ENCODE measurements at places on chromosomes 4 and X.

DNA sequence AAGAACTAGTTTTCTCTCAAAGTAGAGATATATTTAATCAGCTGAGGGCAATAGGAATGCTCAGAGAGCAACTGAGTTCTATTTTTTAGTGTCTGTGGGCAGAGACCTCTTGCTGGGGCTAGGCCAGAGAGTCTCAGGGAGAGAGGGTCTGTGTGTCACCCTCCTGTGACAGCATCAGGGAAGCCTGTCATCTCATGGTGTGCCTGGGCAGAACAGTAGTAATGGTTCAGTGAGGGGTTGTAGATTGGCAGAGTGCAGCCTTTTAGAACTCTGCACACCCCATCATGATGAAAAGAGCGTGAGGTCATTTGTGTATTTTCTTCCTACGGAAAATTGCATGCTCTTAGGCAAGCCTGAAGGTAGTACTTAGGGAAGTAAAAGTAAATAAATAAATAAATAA is 1396.5 kb upstream of the AGA start:
- DNase-seq: no peak

GRCh38 chr4:81060587-81061343 is 30.3 kb downstream of the BMP3 start:
- DNase-seq: no peak

DNA sequence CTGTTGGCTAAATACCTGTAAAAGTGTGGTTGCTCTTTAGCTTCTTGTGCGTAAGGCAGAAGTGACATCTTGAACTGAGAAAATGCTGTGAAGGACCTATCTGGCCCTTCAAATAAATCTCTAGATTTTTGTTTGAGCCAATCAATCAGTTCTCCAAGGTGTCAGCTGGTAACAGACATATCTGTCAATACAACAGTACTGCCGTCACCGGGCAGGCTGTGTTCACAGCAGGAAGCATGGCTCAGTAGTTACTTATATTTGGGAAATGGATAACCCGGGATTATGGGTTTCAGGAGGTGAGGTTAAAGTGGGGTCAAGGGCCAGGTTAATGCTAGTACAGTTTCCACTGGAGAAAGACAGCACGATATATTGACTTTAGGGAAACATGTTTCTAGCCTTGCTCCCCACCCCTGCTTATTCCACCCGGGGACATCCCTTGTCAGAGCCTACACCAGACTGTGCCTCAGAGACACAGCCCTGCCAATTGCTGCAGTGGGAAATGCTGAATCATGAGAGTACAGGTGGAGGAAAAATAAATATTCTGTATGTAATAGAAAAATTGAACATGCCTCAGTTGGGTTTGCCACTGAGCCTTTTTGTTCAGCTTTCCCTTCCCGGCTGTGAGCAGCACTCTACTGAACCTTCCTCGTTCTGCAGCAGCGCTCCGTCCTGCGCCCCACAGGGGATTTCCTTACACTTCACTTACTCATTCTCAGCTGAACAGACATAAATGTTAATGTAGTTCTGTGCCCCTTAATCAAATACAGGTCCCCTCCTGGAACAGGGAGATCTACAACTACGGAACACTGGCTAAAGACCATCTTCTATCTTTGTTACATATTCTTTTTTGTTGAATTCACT is 121.1 kb downstream of the MGST2 start:
- DNase-seq: no peak

- no peak for DNase-seq
Measured at GRCh38 chr4:108087293-108087967, 81.3 kb downstream of the LEF1 start.

GRCh38 chrX:149568701-149569296 is 18.5 kb downstream of the MAGEA9B start:
- no peak for DNase-seq

DNA sequence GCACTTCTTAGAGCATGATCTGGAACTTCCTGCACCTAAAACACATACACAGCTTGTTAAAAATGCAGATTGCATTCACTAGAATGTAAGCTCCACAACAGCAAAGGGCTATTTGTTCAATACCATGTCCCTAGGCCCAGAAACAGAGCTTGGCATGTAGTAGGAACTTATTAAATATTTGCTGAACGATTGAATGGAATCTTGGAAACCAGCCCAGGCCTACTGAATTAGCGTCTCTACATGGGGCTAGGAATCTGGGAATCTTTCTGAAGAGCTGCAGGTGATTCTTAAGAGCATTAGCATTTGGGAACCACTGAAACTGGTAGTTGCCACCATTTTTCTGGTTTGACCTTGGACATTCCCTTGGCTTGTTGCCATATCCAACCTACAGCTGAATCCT is 234.1 kb downstream of the STIM2 start:
- DNase-seq: no peak

GRCh38 chrX:36961590-36961989 is 46.6 kb upstream of the FAM47C start:
- no peak for DNase-seq

DNA sequence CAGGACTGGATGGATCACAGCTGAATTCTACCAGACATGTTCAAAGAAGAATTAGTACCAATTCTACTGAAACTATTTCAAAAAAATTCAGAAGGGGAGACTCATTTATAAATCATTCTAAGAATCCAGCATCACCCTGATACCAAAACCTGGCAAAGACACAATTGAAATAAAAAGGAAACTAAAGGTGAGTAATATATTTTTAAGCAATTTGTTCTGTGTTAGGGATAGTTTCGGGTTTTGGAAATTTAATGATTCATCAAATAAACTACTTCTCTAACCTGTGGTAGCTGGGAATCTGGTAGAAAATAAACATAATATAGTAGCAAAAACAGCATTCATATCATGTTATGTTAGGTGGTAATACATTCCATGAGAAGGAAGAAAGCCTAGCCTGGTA is 662.2 kb upstream of the BOD1L1 start:
- no peak for DNase-seq

GRCh38 chr4:6752486-6752829 is 30.1 kb upstream of the KIAA0232 start:
- no peak for DNase-seq

DNA sequence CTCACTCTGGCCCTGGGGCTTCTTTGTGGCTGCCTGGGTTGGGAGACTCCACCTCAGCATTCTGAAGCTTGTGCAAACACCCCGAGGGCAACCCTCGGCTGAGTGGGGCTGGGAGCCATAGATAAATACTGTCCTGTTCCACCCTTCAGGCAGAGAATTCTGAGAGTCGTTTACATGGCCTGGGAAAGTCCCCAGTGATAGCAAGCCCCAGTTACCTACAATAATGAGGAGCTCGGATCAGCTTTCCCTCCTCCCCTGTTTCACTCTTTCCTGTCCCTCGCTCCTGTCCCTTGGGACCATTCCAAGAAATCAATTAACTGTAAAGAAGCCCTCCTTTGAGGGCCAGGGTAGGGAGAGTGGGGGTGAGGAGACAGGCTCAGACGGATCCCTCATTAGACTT is 31.6 kb upstream of the DDX3X start:
- no peak for DNase-seq

GRCh38 chrX:71057848-71058530 is 10.1 kb downstream of the SNX12 start:
- no peak for DNase-seq

DNA sequence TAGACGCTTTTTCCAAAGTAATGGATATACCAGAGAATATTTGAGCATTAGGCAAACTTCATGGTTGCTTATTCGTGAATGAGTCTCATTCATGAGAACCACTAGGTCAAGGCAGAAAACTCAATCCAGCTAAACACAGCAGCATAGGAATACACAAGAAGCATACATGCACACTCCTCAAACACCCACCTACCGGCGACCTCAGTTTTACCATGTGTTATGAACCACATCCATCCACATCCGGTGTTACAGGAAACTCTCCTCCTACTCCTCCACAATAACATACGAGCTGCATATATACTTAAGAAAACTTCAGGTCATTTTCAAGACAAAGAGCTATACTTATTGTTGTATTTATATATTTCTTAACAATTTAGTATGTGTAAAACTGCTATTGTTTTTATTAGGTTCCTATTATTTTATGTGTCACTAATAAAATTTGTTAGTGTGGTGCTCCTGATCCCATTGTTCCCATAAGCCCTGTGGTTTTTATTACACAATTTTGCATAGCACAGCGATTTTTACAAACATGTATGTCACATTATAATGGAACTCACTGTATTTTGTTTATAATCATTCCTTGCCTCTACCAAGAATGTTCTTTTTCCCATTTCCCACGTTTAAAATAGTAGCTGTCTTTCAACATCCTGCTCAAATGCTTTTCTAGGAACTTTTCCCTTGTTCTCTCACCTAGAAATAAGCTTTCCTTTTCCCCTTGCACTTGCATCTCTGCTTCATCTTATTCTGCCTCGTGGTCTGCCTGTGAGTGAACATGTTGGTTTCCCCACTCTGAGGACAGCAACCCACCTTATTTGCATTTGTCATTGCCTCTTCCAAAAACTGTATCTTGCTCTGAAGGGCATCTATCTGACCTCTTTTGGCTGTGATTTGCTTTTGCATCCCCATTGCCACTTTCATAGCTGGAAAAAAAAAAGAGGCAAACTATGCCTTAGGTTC is 48.3 kb downstream of the STBD1 start:
- no peak for DNase-seq

DNA sequence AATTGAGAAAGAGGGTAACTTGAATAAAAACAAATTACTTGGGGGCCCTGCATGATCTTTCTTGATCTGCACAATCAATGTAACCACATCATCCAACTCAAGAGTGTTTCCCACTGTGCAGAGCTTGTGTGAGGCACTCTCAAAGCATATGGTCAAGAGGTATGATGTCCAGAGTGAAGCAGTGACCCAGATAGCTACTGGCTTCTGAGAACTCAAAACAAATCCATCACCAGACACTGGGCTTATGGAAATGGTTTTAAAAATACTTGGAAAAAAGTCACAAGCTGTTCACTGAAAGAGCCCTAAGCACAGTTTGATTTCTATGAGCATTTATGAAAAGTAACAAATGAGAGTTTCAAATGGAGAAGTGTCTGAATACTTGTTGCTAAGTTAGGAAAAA is 361.0 kb downstream of the GRXCR1 start:
- DNase-seq: no peak

GRCh38 chr4:1952058-1952700 is 56.6 kb downstream of the NELFA start:
- no peak for DNase-seq

GRCh38 chr4:83631066-83631465 is 95.2 kb downstream of the GPAT3 start:
- no peak for DNase-seq

GRCh38 chrX:12610079-12610478 is 181.1 kb upstream of the PRPS2 start:
- DNase-seq: peak; percentile 28

DNA sequence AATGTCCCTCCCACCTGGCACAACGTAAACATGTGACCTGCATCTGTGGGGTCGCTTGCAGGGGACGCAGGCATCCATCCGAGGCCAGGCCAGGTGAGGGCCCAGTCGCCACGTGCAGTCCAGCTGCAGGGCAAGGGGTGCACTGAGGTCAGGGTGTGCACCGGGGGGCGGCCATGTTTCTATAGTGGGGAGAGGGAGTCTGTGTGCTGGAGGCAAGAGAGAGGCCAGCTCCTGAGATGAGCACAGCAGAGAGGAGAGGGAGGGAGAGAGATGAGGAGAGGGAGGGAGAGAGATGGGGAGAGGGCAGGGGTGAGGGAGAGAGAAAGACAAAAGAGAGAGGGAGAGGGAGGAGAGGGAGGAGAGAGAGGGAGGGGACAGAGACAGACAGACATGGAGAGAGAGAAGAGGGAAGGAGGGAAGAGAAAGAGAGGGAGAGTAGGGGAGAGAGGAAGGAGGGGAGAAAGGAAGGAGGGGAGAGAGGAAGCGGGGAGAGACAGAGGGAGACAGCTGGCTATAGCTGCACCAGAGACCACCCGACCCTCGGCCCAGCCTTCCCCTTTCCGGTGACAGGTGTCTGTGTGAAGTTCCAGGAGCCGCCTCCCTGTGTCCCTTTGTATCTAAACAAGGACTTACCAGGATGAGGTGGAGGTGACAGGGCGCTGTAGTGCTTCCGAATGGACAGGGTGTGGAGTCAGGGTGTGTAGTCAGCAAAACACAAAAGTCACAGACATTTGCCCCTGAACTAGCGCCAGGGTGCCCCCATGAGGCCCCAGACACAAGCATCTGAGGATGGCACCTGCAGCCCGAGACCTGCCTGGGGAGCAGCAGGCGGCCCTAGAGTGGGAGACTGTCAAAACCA is 68.7 kb downstream of the ADRA2C start:
- DNase-seq: no peak

GRCh38 chr4:154836030-154836429 is 55.0 kb downstream of the RBM46 start:
- DNase-seq: no peak

GRCh38 chrX:17464194-17464593 is 89.2 kb downstream of the NHS start:
- no peak for DNase-seq

- no peak for DNase-seq
Measured at GRCh38 chrX:80432863-80433262, 12.6 kb downstream of the TENT5D start.

- DNase-seq: no peak
Measured at GRCh38 chr4:141635736-141636081, 674 bp upstream of the IL15 start.

DNA sequence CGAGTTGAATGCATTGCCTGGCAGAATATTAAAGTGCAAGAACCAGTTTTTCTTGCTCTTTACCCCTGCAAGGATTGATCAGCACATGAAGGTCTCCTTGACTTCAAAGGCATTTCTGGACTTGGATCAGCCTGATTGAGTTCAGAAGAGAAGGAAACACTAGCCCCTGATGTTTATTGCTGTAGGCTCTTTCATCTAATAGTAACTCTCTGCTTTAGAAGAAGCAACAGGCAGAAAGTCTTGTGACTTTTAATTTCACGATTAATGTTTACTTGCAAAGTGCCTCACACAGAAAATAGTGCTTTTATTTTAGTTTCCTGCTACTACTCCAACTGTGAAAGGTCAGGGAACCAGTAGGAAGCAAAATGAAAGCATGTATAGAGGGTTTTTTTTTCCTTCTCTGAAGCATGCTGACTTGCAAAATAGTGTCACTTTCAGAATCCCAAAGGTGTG is 69.1 kb downstream of the PCDH7 start:
- DNase-seq: no peak

- DNase-seq: no peak
Measured at GRCh38 chr4:112185740-112186670, 40.8 kb downstream of the FAM241A start.

DNA sequence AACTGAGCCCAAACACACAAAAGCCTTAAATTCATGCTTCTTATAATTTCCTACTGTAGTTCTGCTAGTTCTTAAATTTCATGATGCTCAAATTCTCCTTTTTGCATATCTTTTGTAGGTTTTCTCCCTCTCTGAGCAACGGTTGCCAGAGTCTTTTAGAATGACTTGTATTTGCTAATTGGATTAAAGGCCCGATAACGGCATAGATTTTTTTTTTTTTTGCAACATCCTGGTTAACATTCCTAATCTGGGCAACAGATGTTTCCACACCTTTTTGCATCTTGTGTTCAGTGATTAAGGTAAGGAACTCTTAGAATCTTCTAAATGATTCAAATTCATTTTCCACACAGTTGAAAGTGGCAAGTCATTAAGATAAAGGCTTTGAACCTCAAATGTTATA is 66.3 kb upstream of the ADGRG2 start:
- no peak for DNase-seq

- no peak for DNase-seq
Measured at GRCh38 chr4:184614509-184614908, 34.7 kb downstream of the CASP3 start.

- no peak for DNase-seq
Measured at GRCh38 chr4:59455751-59456150, 1744.4 kb upstream of the ADGRL3 start.
